ENCODE measurements at places on chromosomes 5 and 9. TPM values are rescaled to one million over a fixed set of nuclear protein-coding genes. Genes with fewer than 3 reads are reported as not detected.

GRCh38 chr5:34045996-34046395 is 3.0 kb upstream of the C1QTNF3 start:
- DNase-seq: no peak

DNA sequence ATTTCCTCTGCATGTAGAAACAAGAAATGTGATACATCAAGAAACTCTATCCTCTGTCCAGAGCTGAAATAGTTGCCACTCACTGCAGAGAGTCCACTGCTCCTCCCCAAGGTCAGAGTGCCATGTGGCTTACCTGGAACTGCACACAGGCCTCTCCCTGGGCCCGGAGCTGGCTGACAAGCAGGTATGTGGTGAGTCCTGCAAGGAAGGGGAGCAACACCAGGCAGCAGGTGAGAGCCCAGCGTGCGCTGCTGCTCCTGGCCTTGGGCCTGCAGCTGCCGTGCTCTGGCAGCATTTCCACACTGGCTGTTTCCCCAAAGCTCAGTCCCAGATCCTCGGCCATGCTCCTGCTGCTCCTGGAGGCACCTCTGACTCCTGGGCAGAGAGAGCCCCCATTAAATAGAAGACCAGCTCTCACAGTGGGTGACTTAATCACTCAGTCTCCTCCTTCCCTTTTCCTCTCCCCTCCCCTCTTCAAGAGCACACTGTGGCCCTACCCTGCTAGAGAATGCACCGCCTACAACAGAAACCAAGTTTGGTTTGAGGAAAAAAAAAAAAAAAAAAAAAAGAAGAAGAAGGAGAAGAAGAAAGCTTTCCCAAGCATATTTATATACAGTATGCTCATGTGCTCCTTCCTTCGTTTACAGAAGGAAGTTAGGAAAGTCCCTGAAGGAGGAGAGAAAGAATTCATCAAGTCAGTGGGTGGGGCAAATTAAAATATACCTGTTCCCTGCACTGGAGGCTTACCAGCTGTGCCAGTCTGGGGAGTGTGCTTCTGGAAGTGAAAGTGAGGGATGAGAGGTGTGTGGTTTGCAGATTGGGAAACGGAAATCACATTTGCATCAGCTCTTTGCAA is at the start of gene TNFSF15:
Gene TNFSF15 (minus strand): TSS at position 370 of the 856 bp plus-strand sequence. CDS start 27 bp downstream, at position 343.
- peak; percentile 39 for DNase-seq

GRCh38 chr9:14220256-14220655 is 93.7 kb downstream of the NFIB start:
- DNase-seq: no peak

- DNase-seq: no peak
Observed at GRCh38 chr5:1155191-1156032, 43.5 kb upstream of the SLC12A7 start.

GRCh38 chr5:68383888-68384310 is 168.3 kb downstream of the PIK3R1 start:
- DNase-seq: no peak

DNA sequence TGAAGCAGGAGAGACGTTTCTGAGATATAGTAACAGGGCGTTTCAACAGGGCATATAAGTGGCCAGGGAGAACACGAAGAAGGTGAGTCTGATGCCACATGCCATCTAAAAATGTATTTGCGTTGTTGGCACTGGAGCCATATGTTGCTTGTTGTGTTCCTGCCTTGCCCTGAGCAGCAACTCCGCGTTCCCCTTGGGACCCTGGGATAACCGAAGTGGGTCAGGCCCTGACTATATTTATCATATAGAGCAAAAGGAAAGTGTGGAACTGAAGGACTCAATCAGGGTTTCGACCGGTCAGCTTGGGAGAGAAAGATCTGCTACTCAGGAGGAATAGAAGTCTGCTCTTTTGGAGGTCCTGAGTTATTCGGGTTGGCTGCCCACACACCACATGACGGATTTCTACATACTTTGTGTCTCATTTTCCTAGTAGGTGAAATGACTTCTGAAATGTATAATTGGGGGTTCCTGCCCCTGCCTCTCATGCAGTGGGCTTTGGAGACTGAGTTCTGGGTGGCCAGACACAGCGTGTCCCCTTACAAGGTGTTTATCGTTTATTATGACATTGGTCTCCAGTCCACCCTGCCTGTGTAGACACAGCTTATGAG is 3.0 kb downstream of the STC2 start:
- DNase-seq: peak; percentile 40

DNA sequence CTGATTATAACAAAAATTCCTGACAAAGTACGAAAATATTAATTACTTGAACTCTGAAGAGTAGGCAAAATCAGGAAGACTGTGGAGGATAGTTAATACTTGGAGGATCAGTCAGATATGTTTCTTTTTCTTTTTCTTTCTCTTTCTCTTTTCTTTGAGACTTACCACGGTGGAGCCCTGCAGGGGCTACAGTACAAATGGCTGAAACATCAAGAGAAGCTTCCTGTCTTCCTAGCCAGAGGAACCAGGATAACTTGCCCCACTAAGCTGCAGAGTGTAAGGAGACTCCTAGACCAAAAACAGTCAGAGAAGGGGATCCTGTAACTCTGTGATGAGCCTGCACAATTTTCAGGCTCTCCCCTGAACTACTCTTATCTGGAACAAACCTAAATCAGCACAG is 324.6 kb upstream of the TYRP1 start:
- DNase-seq: no peak

GRCh38 chr9:125028041-125028440 is 87.2 kb upstream of the GOLGA1 start:
- no peak for DNase-seq

GRCh38 chr9:112890106-112891081 is at the start of gene SLC46A2:
Gene SLC46A2 (minus strand): TSS chr9:112890876. CDS start chr9:112890681, 195 bp downstream.
- DNase-seq: no peak

GRCh38 chr9:127388037-127388855 is 8.7 kb upstream of the SLC2A8 start:
- peak; percentile 95 for DNase-seq

GRCh38 chr5:43121233-43121912 is 659 bp downstream of the ZNF131 start:
- DNase-seq: peak; percentile 97

GRCh38 chr5:170518277-170518676 is 14.5 kb downstream of the KCNIP1 start:
- no peak for DNase-seq

DNA sequence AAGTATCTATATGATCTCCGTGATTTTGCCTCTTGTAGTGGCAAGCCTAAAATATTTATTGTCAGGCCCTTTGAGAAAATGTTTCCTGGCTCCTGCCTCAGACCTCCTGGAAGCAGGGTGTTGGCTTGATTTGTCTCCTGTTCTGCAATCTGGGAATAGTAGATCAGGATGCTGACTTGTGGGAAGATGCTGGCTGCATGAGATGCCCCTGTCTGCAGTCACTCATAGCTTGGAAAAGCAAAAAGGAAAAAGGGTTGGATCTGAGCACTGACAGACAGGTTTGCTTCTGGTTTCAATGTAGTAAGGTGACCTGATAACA is 16.7 kb downstream of the TJP2 start:
- DNase-seq: no peak

DNA sequence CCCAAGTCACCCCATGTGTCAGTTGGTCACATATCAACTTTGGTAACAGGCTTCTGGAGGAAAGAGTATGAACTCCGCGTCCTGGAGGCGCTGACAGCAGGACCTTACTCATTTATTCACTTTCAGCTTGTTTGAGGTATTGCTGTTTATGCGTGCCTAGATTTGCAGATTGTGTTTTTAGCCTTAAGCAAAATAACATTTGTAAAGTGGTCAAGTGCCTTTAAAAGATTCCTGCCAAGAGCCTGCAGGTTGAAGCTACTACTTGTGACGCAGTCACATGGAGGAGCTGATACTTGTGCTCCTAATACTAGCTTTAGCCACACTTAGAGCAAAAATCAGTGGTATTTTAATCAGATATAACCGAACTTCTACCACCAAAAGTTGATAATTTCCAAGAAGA is 351.3 kb downstream of the ADGRV1 start:
- no peak for DNase-seq

GRCh38 chr5:176131771-176132170 is 106.5 kb upstream of the SIMC1 start:
- no peak for DNase-seq

DNA sequence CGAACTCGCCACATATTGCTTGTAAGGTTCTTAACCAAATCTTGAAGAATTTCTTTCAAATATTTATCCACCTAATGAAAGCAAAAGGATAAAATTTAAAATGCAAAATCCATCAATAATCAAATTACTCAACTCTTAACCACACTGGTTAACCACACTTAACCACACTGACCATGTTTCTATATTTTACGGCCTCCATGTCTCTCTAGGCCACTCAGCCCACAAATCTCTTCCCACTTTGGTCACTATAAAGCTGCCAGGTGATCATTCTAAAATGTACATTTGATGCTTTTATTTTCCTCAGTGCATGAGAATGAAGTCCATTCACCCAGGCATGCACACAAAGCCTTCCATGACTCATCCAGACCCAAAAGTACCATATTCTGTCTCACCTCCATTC is 56.4 kb upstream of the OR2K2 start:
- DNase-seq: peak; percentile 40

DNA sequence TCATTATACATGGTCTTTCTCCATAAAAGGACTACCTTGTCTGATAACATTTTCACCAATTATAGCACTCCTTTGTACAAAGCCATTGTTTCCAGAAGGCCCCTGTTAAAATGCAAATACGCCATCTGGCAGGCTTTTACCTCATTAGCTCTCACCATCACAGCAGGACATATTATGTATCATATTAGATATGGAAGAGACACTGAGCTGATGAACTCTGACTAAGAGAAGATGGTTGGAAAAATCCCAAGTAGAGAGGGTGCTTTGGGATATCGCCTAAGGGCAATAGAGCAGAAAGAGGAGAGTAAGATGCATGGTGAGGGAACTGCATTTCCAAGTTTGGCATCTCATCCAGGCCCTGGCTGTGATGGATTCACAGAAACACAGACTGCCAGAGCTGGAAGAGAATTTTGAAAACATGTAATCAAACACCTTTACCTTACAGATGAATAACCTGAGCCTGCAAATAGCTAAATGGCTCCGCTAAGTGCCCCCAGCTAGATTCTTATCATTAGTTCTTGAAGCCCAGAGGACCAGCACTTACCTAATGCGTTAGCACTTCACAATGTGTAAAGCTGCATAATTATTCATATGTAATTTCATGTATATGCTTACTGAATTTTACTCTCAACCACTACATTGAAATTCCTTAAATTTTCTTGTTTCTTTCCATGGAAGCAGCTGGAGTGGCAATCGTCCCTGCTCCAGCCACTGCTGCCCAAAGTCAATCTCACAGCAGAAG is 393.6 kb upstream of the IZUMO3 start:
- DNase-seq: no peak

- DNase-seq: no peak
Observed at GRCh38 chr9:116550696-116551436, 136.2 kb upstream of the TRIM32 start.

- no peak for DNase-seq
Observed at GRCh38 chr5:76000582-76000981, 82.6 kb upstream of the SV2C start.

- no peak for DNase-seq
Observed at GRCh38 chr9:38393128-38393796, 760 bp downstream of the ALDH1B1 start.

DNA sequence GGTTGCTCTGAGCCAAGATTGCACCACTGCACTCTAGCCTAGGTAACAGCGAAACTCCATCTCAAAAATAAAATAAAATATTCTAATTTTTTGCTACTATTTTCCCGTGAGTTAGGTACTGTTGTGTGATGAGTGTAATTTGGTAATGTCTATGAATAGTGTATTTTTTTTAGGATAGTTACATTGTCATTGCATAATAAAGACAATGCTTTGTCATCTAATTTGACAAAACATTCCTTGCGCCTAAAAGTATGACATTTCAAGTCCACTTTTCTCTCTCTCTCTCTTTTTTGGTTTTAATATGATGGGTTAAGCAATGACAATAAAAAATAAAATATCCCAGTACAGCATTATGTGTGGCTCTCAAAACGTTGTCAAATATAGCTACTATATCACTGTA is 29.3 kb downstream of the UBE2R2 start:
- DNase-seq: no peak

- no peak for DNase-seq
Observed at GRCh38 chr9:136061405-136061804, 33.7 kb downstream of the NACC2 start.

GRCh38 chr9:81088341-81088740 is 601.0 kb downstream of the TLE1 start:
- no peak for DNase-seq

- DNase-seq: peak; percentile 95
Observed at GRCh38 chr5:141496038-141496437, 7.2 kb downstream of the PCDHGC5 start.

- DNase-seq: no peak
Observed at GRCh38 chr9:136075134-136075841, 19.8 kb downstream of the NACC2 start.

GRCh38 chr5:14066326-14066725 is 76.8 kb upstream of the TRIO start:
- DNase-seq: no peak

DNA sequence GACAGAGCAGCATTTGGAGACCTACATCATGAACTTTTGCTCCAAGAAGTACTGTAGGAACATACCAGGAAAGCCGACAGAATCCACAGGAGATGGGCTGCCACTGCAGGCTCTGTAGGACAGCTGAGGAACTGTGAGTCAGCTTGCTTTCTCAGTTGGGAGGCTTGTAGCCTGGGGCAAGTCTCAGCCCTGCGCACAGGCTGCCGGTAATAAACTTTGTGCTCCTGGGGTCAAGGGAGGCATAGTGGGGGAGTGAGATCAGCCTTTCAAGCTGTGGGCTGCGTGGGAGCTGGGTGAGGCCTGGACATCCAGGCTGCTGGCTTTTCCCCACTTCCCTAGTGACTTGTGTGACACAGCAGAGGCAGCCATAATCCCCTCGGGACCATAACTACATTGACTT is 718.0 kb upstream of the CDH10 start:
- DNase-seq: no peak

DNA sequence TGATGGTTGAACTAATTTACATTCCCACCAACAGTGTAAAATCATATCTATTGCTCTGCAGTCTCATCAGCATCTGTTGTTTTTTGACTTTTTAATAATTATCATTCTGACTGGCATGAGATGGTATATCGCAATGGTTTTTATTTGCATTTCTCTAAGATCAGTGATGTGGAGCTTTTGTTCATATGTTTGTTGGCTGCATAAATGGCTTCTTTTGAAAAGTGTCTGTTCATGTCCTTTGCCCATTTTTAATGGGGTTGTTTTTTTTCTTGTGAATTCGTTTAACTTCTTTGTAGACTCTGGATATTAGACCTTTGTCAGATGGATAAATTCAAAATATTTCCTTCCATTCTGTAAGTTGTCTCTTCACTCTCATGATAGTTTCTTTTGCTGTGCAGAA is 115.2 kb upstream of the CDH12 start:
- no peak for DNase-seq

DNA sequence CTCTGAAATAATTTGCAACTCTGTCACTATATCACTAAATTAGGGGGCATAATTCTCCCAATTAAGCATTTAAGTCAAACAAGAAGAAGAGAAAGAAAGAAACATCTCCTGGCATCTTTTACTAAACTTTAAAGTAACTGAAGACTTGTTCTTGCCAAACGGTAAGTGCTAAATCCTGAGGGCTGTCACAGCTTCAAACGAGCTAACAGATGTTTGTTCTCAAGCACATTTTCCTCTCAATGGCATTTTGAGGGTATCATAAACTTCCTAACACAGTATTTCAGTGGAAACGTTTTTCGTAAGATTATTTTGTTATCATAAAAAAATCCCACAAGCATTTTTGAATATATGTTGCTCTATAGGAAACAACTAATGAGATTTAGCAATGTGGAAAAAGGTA is 169.5 kb upstream of the TAS2R1 start:
- no peak for DNase-seq

SPATA9 gene
- 1.7 TPM for total RNA-seq

TUT7 gene
- total RNA-seq: 28.6 TPM

CD72 gene
- 2.2 TPM for total RNA-seq

CLIC3 gene
- not detected for total RNA-seq

ARL10 gene
- total RNA-seq: 6.5 TPM

SAPCD2 gene
- 1.9 TPM for total RNA-seq

DEPDC1B gene
- 0.99 TPM for total RNA-seq
